ENCODE measurements at places on chromosomes 1 and 21.

GRCh38 chr1:110262296-110262695 is 52.2 kb downstream of the KCNC4 start:
- no peak for DNase-seq

- no peak for DNase-seq
Measured at GRCh38 chr1:10687251-10687651, 109.2 kb downstream of the CASZ1 start.

- DNase-seq, result no peak
Measured at GRCh38 chr1:17200756-17201155, 4.2 kb upstream of the PADI1 start.

GRCh38 chr1:50105433-50105832 is 3.3 kb upstream of the ELAVL4 start:
- peak; percentile 68 for DNase-seq

DNA sequence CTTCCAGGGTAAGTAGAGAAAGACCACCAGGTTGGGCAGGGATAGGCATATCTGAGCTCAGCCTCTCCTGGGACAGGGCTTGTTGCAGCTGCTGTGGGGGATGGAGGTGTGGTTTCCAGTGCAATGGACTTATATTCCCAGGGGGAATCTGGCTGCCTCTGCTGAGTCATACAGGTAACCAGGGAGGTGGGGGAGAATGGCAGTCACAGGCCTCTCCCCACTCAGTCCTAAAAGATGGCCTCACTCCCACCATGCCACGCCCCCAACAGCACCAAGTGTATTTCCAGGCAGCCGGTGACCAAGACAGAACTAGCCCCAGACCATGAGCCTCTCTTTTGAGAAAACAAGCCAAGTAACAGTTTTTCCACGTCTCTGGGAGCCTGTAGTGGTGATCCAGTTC is 1240.7 kb downstream of the BRINP3 start:
- DNase-seq, result no peak

GRCh38 chr21:14308234-14308633 is 74.7 kb downstream of the HSPA13 start:
- no peak for DNase-seq

DNA sequence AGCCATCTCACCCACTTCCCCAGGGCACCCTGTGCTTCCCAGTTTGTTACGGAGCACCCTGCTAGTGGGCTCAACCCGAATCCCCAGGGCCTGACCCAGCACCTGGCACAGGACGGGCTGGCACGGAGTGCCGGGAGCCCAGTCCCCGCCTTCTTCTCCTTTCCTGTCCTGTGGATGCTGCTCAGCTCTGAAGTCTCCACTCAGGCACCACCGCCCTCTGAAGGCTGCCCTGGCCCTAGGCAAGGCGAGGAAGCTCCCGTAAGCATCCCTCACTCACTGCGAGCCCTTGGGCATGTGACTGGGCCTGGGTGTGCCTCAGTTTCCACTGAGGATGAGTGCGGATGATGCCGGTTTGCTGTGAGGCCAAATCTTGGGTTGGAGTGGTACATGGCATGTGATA is 21.8 kb downstream of the SLC1A7 start:
- DNase-seq, result no peak

- DNase-seq, result no peak
Measured at GRCh38 chr21:46555225-46555617, 49.7 kb downstream of the S100B start.

GRCh38 chr1:215198021-215198420 is 115.5 kb downstream of the KCNK2 start:
- DNase-seq, result no peak

DNA sequence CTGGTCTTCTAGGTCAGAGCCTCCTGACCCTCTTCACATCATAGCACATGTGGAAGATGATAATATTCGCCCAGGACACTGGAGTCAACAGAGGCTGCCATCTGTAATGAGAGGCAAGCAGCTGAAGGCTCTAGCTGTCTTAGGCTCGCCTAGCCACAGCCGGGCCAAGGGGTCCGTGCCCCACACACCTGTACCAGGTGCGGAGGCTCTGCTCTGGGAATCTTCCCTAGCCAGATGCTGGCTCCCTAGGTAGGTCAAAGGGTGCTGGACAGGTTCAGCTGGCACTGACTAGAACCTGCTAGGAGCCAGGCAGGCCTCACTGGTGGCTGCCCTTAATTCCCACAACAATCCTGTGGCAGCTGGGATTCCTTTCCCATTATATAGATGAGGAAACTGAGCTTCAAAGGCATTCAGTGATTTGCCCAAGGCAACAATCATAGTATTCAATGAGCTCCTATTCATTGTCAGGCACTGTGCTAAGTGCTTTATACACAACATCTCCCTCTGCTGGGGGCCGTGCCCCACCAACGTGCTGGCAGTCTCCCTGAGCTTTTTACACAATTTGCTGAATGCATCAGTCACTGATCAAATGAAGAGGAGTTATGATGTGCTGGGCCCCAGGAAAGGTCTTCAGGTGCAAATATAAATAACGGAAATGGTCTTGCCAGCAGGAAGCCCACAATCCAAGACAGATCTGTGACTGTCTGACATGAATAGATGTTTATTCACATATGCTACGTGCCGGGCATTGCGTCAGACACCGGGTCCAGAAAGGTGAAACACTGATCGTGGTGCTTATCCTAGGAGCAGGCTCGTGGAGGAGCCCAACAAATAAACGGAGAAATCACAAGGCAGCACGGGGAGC is 58.0 kb downstream of the DDX20 start:
- no peak for DNase-seq

DNA sequence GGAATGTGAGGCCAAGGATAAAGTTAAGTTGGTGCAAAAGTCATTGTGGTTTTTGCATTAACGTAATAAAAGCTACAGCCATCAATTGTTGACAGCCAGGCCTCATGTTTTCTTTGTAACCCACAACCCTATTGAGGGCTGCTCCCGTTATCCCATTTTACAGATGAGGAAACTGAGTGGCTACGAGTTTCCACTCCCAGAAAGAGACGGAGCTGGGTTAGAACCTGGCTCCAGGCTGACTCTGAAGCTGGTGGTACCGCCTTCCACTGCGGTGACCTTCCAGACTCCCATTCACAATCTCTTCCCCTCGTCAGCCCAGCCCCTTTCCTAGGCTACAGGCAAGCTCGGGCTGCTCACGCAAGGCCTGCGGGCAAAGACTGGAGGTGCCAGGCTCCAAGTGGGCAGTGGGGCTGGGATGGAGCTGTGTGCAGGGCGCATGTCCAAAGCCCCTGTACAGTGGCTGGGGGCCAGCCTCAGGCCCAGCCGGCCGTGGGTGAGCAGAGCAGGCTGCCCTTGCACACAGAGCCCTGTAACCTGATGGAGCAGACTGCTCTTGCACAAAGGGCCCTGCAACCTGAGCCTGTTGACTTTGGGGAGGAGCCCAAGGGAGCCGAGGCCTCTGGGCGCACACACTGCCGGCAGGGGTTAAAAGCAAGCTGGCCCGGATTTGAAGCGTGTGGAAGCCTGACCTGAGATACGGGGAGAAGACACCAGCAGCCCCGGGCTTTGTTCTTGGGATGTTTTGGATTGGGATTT is 97.4 kb upstream of the TMPRSS2 start:
- no peak for DNase-seq

DNA sequence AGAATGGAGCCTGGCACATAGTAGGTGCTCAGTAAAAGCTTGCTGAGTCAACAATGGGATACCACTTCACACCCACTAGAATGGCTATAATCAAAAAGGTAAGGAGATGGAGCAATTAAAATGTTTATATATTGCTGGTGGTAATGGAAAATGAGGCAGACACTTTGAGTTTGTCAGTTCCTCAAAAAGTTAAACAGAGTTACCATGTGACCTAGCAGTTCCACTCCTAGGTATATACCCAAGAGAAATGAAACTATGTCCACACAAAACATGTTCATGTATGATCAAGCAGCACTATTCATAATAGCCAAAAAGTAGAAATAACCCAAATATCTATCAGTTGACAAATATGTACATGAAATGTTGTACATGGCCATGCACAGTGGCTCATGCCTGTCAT is 74.8 kb upstream of the ECE1 start:
- DNase-seq, result no peak

- no peak for DNase-seq
Measured at GRCh38 chr1:204626381-204626780, 59.2 kb downstream of the LRRN2 start.

GRCh38 chr21:44773291-44773932 is 28.2 kb downstream of the UBE2G2 start:
- no peak for DNase-seq

DNA sequence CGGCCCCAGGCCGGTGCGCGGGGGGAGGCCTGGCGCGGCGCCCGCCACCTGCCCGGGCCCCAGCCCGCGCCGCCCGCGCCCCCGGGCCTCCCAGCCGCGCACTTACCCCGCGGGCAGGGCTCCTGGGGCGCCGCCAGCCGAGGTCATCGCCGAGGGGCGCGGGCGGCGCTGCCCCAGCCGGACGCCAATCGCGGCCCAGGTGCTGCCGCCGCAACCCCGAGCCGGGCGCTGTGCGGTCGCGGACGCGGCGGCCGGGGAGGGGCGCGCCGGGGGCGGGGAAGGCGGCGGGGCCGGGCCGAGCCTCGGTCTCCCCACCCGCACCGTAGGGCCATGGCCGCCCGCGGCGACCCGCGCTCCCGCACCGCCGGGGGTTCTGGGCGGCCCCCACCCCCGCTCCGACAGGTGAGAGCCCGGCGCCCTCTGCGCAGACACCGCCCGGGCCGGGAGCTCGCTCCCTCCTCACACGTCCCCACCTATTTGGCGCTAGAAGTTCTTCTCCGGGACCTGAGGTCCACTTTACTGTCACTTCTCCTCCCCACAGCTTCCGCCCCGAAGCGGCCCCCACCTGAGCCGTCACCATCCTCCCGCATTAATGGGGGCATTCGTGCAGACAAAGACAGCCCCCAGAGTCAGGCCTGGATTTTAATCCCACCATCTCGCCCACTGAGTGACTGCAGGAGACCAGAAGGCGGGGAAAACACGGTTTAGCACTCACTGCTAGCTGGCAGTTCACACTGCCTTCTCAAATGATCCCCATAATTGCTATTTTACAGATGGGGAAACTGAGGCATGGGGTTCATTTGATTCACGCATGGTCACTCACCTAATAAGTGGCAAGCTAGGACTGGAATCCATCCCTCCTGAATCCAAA is at the start of gene TTC39A:
TSS of gene TTC39A (minus strand) at position 232 of the 871 bp plus-strand sequence. CDS start at position 147, 85 bp downstream.
- no peak for DNase-seq

DNA sequence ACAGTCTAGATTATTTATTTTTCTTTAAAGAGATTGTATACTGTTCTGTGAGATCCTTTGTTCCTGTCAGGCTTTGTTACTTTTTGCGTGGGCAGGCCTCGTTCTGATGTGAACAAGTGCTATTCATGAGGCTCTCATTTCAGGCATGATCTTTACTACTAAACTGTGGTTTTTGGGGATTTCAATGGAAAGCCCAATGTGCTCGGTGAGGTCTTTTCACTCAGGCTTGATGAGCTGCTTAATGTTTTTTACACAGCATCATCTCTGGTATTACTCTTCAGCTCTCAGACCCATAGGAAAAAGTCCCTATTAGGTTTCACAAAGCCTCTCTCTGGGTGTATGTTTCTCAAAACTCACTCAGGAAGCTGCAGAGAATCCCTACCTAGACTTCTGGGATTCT is 419.4 kb downstream of the GPATCH2 start:
- DNase-seq, result no peak

- no peak for DNase-seq
Measured at GRCh38 chr1:238073991-238074390, 183.3 kb upstream of the ZP4 start.

GRCh38 chr1:228920831-228921230 is 185.6 kb downstream of the RHOU start:
- no peak for DNase-seq

DNA sequence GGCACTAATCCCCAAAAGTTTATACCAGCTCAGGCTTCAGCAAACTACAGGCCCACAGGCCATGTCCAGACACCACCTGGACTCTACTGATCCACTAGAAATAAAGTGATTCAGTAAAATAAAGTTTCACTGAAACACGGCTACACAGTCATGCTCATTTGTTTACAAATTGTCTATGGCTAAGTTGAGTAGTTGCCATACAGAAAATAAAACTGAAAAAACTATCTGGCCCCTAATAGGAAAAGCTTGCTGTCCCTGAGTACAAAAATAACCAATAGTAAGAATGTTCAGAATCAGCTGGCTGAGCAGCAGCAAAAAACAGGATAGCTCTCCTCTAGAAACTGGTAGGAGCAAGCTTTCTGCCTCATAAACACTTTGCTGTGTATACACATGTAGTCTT is 221.5 kb downstream of the RERE start:
- no peak for DNase-seq

- no peak for DNase-seq
Measured at GRCh38 chr1:162966613-162967012, 102.5 kb upstream of the RGS4 start.

DNA sequence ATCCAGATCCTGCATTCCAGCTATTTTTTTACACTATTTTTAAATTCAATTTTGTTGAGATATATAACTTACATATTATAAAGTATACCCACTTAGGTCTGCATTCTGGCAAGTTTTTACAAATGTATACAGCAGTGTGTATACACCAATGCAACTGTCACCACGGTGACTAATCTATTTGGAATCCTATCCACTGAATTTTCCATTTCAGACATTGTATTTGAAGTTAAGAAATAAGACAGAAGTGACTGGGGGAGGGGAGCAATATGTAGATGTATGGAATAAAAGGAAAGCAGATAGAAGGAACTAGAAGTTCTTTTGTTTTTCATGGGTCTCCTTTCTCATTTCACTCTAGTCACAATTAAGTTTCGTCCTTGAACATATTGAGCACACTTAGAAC is 431.5 kb upstream of the CHRM3 start:
- no peak for DNase-seq

GRCh38 chr21:36099000-36099399 is 29.2 kb downstream of the CBR1 start:
- DNase-seq, result no peak

GRCh38 chr1:209510063-209510462 is 73.5 kb upstream of the CAMK1G start:
- no peak for DNase-seq

DNA sequence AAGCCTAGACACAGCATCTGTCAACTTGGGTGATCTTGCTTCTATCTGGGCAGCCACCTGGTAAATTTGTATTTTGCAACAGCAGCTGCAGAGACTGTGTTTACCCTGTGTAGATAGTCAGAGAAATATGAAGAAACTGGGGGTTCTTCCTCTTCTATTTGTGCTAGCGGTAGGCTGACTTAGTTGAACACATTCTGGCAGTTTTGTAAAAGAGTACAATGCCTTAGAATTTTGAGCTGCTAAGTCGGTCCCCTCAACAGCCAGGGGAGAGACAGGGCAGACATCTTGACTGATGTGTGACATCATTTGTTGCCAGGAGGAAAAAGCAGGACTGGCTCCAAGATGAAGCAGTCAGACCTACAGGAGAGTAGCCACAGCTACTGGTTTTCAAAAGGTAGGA is 53.7 kb downstream of the KCNJ6 start:
- DNase-seq, result peak; percentile 91

- no peak for DNase-seq
Measured at GRCh38 chr21:25421321-25422028, 185.8 kb downstream of the MRPL39 start.

DNA sequence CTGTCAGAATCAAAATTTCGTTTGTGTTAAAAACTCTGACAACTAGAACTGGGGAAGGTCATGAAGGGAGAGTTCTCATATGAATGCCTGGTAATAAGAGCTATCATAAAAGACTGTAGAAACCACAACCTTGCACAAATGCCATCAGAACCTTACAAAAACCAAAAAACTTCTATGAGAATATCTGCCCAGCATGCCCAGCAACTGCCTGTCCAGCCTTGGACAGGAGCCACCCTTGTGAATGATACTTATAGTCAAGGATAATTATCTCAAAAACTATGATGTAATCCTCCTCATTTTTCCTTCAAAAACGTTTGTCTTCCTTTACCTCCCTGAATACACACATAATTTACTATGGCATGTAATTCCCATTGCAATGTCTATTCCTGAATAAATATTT is 53.4 kb upstream of the C1orf185 start:
- DNase-seq, result no peak

Measured in DMS 273 treated with DMSO at 0.1 percent for 48 hours (cell line).